ENCODE measurements at places on chromosomes 1 and 21.

- no peak for DNase-seq
Observed at GRCh38 chr1:34822202-34822601, 29.4 kb downstream of the GJA4 start.

- no peak for DNase-seq
Observed at GRCh38 chr1:244296447-244296846, 155.3 kb downstream of the ADSS2 start.

DNA sequence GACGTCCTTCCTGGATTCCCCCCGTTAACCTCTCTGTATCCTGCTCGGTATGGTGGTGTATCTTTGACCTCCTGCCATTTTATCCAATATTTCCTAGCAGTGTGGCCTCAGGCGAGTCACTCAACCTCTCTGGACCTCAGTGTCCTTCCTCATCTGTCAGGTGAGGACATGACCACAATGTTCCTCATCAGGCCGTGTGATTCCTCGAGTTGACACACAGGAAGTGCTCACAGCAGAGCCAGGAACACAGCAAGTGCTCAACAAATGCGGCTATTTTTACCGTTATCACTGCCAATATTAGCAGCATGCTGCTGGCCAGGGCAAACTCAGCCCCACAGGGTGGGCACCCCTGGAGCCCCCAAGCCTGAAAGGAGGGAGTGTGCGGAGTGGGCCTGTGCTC, 450.2 kb downstream of the KIF26B start:
- DNase-seq: no peak

DNA sequence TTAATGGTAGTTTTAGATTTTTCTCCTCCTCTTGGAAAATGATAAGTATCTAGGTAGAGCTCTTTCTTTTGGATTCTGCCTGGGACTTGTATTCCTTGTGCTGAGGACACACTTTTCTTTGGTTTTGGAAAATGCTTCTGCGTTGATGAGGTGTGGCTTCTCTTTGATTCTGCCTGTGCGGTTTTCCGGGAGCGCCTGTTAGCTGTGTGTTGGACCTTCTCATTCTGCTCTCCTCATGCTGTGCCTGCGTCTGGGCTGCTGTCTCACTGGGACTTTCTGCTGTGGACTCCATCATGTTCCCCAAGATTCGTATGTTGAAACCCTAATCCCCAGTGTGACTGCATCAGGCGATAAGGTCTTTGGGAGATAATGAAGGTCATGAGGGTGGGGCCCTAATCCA, 21.0 kb downstream of the C1orf174 start:
- no peak for DNase-seq

DNA sequence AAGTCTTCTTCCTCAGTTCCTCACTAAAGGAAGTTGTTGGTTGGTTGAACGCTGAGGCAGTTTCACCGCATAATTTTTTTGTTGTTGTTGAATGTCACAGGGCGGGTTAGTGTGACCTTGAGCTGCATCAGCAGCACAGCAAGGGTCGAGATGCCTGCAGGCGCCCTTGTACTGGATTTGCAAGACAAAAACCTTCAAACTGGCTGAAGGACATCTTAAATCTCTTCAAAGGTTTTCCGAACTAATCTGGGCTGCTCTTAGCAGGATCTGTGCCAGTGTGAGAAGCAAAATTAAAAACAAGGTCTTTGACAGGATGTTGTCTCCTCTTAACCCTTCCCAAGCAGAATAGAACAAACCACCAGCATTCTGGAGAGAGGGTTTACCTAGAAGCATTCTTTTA, 59.4 kb downstream of the NRIP1 start:
- no peak for DNase-seq

DNA sequence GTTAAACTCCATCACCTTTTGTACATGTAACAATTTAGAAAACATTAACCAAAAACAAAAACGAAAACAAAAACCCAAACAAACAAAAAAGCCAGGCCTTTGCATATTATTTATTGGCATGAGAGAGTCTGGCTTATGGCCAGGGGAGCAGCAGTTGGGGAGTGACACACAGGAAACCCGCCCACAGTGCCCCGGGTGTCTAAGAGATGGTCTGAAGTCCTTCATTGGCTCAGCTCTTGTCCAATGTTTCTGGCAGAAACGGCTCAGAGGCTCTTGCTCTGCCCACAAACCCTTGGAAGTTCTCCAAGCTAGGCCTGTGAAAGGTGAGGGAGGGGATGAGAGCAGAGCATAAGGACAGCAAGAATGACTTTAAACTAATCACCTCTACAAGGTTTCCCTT, 131.5 kb downstream of the CNIH3 start:
- DNase-seq: no peak

DNA sequence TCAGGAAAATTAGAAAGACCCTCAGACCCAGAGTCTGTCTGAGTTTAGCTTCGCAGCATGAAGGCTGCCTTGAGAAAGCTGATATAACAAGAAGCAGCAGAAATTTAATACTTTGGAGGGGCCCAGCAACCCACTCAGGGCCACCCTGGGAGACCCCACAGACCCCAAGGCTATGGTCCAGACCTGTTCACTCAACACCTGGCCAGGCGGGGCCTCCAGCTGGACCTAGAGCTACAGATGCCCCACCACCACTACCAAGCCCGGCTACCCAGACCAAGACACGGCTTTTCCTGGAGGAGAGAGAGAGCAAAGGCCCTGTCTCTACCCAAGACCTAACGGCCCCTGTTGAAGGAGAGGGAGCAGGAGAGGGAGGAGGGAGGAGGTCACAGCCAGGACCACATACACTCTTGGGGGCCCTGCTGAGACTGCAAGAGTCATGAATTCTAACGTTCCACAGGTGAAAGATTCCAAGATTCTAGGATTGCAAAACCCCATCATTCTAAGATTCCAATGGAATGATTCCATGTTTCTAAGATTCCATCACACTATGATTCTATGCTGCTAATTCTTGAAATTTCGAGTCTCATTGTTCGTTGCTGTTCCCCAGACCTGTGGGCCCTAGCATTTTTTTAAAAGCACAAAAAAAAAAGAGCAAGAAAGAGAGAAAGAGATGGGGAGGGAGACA, 53.2 kb downstream of the LACTBL1 start:
- DNase-seq: no peak

DNA sequence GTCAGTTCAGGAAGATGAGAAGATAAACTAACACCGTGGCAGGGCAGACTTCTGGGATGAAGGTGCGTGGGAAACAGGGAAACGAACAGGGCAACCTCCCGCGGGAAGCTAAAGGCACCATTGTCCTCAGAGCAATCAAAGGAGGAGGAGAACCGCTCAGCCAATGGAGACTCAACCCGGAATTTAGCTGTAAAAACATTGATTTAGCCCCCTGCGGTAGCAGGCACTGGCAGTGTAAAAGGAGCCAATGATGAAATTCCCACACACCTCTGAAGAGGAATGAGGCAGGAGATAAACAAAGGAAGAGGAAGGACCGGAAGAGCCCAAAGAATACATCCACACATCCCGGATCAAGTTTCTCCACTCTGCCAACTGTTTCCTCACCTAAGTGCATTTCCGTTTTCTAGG, 19.5 kb downstream of the HLCS start:
- DNase-seq: no peak

DNA sequence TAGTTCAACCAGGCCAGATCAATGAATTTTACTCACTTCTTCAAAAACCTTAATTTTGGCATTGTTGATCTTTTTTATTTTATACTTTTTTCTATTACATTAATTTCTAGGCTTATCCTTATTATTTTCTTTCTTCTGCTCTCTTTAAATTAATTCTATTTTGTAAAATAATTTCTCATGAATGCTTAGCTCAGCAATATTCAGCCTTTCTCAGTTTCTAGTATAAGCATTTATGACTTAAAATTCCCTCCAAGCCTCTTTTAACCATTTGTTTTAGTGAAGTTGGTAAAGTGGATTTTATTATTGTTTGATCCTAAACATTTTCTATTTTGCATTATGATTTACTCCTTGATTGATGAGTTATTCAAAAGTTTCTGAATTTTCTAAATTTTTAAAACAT, 20.6 kb upstream of the SAMD13 start:
- DNase-seq: no peak

DNA sequence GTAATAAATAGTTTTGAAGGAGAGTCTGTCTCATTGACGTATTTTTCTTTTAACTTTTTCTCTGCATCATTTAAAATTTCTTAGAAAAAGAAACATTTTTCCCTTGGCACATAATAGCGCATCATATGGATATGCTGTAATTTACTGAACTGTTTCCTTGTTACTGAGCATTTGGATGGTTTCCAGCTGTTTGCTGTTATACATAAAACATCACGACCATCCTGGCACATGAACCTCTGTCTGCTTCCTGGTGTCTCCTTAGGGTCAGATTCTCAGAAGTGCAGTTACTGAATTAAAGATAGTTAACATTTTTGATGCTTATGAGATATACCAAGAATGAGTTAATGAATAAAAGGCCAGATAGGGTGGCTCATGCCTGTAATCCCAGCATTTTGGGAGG, 67.2 kb downstream of the BACE2 start:
- no peak for DNase-seq

DNA sequence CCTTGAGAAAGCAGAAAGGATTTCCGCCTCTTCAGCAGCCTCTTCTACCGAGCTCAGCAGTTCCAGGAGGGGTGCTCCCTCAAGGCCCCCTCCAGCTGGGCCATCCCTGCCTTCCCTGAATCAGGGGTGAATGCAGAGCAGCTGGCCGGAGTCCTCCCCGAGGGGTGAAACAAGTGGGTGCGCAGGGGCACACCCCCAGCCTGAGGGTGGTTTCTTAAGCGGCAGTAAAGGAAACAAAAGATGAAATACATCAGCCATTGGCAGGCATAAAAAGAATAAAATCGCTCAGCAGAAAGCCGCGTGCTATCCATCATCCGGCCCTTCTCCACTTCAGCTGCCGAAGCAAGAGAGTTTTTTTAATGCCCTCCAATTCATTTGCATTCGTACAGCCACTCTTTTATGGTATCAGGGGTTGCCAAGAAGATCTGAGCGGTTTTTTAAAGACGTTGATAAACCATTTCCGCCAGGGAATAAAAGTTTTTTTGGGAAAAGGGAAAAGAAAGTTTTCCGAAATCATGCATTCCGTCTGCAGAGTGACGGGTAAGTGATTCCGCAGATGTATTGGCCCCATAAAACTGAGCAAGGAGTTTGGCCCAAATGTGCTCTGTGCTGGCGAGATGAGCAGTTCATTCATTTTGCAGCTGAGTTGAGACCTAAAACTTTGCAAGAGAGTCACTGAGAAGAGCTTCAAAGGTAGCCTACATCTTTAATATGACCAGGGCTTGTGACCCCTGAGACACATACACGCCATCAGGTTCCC, 73.7 kb upstream of the ZC3H12A start:
- DNase-seq: no peak

DNA sequence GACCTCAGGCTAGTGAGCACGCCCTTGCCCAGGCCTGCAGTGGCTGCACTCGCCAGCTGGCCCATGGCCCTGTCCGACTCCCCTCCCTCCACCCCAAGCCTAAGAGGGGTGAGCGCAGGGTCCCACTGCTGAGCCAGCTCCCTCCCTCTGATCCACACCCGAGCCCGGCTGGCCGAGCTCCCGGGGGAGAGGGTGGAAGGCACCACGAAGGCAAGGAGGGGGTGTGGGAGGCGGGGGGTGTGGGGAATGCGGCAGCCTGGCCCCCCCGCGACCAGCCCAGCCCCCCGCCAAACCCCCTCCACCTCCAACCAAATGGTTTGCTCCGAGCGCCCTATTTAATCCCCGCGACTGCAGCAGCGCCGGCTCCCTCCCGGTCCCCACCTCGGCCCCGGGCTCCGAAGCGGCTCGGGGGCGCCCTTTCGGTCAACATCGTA, at the start of gene CADM3:
TSS of gene CADM3 (plus strand) at position 362 of the 434 bp plus-strand sequence. CDS start 151 bp downstream, outside the sequence.
- DNase-seq: no peak

GRCh38 chr1:227397354-227397978, 79.2 kb upstream of the CDC42BPA start:
- DNase-seq: no peak

DNA sequence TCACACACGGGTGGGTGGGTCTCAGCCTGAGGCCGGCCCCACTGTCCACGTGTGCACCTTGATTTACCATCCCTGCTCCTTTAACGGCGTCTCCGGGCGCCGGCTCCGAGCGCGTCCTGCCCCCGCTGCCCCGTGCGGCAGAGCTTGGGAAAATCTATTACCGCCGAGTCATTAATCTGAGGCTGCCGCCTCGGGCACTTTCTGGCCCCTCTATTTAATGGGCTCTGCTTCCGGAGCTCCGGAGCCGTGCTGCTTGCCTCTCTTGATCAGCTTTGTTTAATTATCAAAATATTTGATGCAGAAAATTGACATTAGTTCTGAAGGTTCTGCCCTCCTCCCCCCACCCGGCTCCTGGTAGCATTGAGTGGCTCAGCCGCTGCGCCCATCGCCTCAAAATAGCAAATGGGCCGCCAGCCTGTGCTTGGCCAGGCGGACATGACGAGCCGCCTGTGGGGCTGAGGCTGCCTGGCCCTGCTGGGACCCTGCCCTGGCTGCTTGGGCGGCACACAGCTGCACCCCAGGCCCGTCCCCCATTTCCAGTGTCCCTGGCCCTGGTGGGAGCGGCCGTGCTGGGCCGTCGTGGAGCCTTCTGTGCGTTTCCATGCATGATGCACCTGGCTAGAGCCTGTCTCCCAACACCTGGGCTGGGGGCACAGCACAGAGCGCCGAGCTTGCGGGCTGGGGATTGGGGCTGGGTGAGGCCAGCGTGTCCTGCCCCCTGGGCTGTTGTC, 81.6 kb upstream of the TTC34 start:
- DNase-seq: no peak

DNA sequence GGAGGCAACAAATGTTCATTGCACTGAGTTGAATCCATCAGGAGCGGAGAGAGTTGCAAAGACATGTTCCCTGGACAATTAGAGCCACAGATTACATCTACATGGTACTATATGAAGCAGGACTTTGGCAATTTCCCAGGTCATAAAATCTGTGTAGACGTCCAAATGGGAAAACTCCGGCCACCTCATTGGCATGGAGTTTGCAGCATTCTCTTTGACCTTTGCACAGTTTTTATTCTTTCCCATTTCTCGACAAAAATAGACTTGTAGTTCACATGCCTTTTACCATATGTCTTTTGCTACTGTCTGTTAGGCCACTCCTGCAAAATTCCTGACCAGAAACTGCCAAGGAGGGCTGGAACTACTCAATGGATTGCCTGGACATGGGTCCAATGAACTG, 48.2 kb downstream of the UBE2T start:
- no peak for DNase-seq

DNA sequence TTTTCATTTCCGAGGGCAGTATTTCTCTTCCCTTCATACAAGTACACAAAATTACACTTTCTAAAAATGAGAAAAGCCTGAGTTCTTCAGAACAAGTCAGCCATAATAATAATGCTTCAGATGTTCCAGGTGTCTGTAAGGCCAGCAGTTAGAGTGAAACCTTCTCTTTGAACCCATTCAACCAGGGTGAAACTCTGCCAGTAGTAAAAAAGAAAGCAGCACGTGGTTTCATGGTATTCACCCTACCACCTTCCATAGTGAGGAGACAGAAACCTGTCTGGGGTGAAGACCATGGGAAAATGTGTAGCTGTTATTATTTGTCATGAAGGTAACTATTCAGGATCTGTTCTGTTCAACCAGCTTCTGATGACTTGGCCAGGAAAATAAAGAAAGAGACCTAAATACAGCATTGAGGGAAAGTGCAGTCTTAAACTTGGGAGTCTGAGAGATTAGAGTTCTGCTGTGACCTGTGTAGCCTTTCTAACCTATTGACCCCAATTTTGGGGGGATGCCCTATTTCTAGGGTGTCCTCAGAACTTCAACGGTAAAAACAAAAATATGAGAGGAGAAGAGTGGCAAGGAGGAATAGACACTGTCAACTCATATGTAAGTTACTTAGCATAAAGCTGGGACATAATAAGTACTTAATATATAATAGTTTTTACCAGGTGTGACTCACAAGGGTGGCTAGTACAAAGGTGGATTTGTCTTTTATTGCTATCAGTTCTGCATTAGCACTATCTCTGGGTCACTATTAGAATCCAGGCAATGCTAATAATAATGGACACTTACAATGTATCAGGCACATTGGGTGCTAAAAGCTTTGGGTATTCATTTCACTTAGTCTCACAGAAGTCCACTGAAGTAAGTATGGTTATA, 70.0 kb upstream of the TNFSF4 start:
- DNase-seq: no peak
